ENCODE measurements at places on chromosomes 7 and 10.
A peak's percentile ranks its signal among the peaks of the same experiment; 100 is the strongest.

- no peak for DNase-seq
Measured at GRCh38 chr10:114915294-114915693, 22.7 kb upstream of the TRUB1 start.

- no peak for DNase-seq
Measured at GRCh38 chr7:21749378-21749777, 196.3 kb downstream of the CDCA7L start.

GRCh38 chr10:93850031-93851015 is 43.5 kb upstream of the SLC35G1 start:
- DNase-seq = no peak

DNA sequence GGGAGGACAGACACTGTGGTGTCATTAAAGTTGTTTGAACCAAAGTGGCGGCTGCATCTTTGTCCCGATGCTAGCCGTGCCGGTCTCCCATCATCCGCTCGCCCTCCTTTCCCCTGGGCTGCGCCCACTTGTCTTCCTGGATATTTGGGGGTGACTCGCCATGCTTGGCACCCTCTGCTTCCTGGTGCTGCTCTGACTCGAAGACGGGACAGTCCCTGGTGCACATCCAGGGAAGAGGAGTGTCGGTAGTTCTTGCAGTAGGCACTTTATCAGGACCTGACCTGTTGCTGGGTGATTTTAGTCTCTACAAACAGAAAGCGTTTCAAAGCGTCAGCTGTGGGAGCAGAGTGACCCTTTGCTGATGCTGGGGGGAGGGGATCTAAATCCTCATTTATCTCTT is 68.3 kb upstream of the DNAJB6 start:
- no peak for DNase-seq

GRCh38 chr7:134284952-134285351 is 31.8 kb downstream of the SLC35B4 start:
- DNase-seq = no peak

GRCh38 chr7:6504996-6505395 is 46.3 kb downstream of the GRID2IP start:
- DNase-seq = no peak

DNA sequence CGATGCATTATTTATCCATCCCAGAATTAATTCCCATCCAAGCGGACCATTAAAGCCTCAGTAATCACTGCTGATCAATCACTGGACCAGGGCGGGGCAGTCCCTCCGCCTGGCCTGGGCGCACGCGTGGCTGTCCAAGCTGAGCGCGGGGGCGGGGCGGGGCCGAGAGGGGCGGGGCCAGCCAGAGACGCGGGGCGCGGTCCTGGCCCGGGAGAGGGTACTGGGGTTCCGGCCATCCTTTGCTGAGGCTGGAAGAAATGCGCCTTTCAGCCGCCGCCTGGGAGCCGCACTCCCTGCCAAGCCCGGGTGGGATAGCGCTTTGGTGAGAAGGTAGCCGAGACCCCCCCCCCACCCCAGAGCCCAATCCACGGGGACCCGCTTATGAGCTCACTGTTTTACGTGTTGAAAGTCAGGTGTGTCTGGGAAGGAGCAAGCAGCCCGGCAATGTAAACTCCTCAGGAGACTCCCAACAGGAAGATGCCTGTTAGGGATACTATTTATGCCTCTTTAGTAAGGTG is at the start of gene ARHGAP22:
ARHGAP22 (minus strand) TSS at position 83 of the 518 bp plus-strand sequence. CDS start 277 bp downstream, outside the sequence.
- no peak for DNase-seq

GRCh38 chr7:80018941-80019808 is 115.5 kb upstream of the GNAI1 start:
- peak; percentile 37 for DNase-seq

DNA sequence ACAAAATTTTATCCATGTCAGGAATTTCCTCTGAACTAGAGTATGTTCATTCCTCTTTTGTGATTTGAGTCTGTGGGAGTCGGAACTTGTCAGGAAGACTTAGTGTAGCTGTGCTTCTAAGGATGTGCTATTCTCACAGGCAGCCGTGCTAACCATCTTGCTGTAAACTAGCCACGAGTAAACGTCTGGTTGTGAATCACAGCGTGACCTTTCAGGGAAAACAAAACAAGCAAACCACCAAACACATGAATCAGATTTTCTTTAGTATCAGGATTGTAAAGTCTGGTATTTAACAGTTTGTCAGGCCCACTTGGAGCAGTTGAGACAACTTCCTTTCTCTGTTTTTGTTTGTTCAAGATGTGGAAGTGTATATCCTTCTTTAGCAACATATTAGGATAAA is 32.0 kb downstream of the AUTS2 start:
- DNase-seq = peak; percentile 43

GRCh38 chr10:30828680-30829079 is 199.1 kb upstream of the LYZL2 start:
- DNase-seq = no peak

DNA sequence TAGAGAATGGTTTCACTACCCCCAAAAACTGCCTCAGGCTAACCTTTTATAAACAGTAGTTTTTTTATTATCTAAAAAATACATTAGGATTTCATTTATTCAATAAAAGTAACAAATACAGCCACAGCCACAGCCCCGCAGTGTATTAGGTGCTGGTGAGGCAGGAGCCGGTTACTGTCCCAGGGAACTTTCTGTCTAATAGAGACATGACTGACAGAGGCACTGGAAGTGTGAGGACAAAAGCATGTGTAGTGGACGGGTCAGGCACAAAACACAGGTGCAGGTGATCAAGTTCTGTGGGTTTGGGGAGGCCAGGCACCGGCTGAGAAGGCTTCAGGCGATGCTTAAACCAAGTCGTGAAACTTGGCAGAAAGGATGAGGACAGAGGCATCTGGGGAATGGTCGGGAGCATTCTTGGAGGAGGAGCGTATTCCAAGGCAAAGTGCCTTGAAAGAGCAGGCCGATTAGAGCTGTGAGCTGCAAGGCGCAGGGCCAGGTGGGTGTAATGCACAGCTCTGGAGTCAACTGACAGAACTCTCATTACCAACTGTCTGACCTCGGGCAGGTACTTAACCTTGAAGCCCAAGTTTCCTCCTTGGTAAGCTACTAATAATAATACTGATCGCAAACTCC is 138.2 kb downstream of the USP6NL start:
- no peak for DNase-seq

- no peak for DNase-seq
Measured at GRCh38 chr7:112042631-112043030, 163.6 kb downstream of the DOCK4 start.

DNA sequence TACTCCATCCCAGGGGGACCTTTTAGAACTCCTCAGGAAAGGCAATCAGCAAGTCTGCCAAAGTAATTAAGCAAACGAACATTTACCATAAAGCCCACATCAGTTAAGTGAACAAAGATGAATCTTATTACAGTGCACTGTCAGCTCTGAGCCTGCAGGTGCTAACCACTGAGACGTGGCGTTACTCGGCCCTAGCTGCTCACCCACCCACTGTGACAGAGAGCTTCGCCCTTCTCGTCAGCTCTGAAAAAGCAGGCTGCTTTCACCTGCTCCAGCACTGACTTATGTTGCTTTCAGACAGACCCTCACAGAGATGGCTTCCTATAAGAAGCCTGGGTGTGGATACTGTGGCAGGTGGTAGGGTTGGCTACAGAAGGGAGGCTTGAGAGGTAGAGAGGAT is 57.7 kb upstream of the KCNIP2 start:
- no peak for DNase-seq

GRCh38 chr10:111890046-111890445 is 293.5 kb downstream of the GPAM start:
- DNase-seq = no peak

- no peak for DNase-seq
Measured at GRCh38 chr10:118488710-118489497, 106.5 kb downstream of the PRLHR start.

Measured in fibroblast of the conjunctiva (primary cell).